Activated T-helper 1 cell treated with anti-CD3 and anti-CD28 coated beads, Interleukin-12 subunit alpha, Interleukin-12 subunit beta, Interleukin-2, Interleukin-4 antibody, amounts not matched to agents 30 ng/mL and 10 ng/mL and 1 ng/mL, durations not matched to agents 14 hours and 24 hours and 36 hours (primary cell): ENCODE measurements at places on chromosomes 5 and 9.

GRCh38 chr5:1161833-1162229 is 39.6 kb upstream of the SLC6A19 start:
- H3K4me1 ChIP-seq = no peaks in the 10 kb centered on the region
- H3K27ac ChIP-seq = no peak overlapping the region
- H3K27me3 ChIP-seq = peaks cover 17% of the 10 kb centered on the region
- H3K4me3 ChIP-seq = no peak overlapping the region
- no peak for DNase-seq
- H3K36me3 ChIP-seq = peaks cover 2% of the 10 kb centered on the region

- DNase-seq = no peak
- H3K27me3 ChIP-seq = peaks cover 5% of the 10 kb centered on the region
- no peaks in the 10 kb centered on the region for H3K36me3 ChIP-seq
- H3K4me3 ChIP-seq = no peak overlapping the region
- no peaks in the 10 kb centered on the region for H3K4me1 ChIP-seq
Measured at GRCh38 chr5:59845730-59846129, 47.8 kb downstream of the PDE4D start.

GRCh38 chr9:100355561-100355960 is 2.8 kb upstream of the TEX10 start:
- peaks cover 37% of the 10 kb centered on the region for H3K4me1 ChIP-seq
- H3K27ac ChIP-seq = no peak overlapping the region
- no peak overlapping the region for H3K4me3 ChIP-seq
- H3K36me3 ChIP-seq = peaks cover 16% of the 10 kb centered on the region
- no peak for DNase-seq
- no peaks in the 10 kb centered on the region for H3K27me3 ChIP-seq

DNA sequence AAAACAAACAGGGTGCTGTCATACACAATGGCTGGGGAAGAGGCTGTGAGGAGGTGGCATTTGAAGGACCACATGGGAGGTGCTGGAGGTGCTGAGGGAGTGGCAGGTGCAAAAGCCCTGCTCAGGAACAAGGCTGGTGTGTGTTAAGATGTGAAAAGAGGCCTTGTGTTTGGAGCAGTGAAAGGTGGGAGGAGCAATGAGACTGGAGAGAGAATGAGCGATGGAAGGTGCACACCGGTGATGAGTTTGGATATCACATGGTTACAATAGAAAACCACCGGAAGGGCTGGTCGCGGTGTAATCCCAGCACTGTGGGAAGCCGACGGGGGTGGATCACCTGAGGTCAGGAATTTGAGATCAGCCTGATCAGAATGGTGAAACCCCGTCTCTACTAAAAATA is 9.2 kb upstream of the FIBCD1 start:
- no peaks in the 10 kb centered on the region for H3K36me3 ChIP-seq
- H3K27ac ChIP-seq = no peak overlapping the region
- H3K4me3 ChIP-seq = no peak overlapping the region

DNA sequence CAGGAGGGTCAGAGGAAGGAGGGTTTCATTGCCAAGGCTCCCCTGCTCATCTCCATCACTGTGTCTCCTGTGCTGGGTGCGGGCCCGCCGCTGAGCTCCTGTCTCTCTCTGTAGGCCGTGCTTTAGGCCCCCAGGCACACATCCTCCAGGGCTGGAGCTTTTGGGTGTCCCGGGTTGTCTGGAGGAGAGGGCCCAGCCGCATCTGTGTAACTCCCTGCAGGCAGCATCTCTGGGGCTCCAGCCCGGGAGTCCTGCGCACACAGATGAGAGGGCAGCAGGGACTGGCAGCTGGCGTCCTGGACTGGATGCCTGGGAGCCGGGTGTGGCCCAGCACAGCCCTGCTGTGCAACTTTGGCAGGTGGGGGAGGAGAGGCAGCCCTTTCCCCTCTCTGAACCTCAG is 40.2 kb downstream of the LRSAM1 start:
- H3K4me3 ChIP-seq = no peak overlapping the region
- H3K27me3 ChIP-seq = no peaks in the 10 kb centered on the region
- peaks cover 12% of the 10 kb centered on the region for H3K36me3 ChIP-seq
- no peak overlapping the region for H3K27ac ChIP-seq

GRCh38 chr5:115184770-115185169 is 15.1 kb upstream of the TRIM36 start:
- no peak overlapping the region for H3K4me3 ChIP-seq
- no peak overlapping the region for H3K27ac ChIP-seq
- H3K4me1 ChIP-seq = peaks cover 8% of the 10 kb centered on the region
- H3K36me3 ChIP-seq = no peaks in the 10 kb centered on the region
- DNase-seq = no peak

GRCh38 chr9:99606296-99606695 is 215.4 kb upstream of the NR4A3 start:
- no peaks in the 10 kb centered on the region for H3K36me3 ChIP-seq
- H3K27me3 ChIP-seq = peaks cover 11% of the 10 kb centered on the region
- no peak for DNase-seq
- no peak overlapping the region for H3K4me3 ChIP-seq
- no peak overlapping the region for H3K27ac ChIP-seq
- no peaks in the 10 kb centered on the region for H3K4me1 ChIP-seq

DNA sequence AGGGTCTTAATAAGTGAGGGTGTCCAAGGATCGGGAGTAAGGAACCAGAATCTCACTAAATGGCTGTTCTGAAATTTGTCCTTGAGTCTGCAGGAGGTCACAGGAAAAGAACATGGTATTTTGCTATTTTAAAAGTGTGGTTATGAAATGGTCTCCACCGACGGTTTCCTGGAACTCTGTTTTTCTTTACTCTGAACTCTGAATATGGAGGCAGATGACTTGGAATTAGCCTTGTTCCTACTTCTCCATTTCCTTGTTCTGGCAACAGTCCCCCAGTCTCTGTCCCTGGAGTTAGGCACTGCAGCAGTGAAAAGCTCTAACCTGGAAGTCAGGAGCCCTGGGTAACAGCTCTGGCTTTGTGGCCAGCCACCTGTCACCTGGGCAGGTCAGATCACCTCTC is 46.6 kb upstream of the C5orf58 start:
- no peak for DNase-seq
- H3K4me1 ChIP-seq = no peaks in the 10 kb centered on the region
- H3K4me3 ChIP-seq = no peak overlapping the region
- peaks cover 14% of the 10 kb centered on the region for H3K27me3 ChIP-seq
- H3K36me3 ChIP-seq = no peaks in the 10 kb centered on the region

GRCh38 chr9:19149230-19149629 is 21.9 kb upstream of the PLIN2 start:
- H3K36me3 ChIP-seq = no peaks in the 10 kb centered on the region
- no peak for DNase-seq

- DNase-seq = no peak
- peaks cover 6% of the 10 kb centered on the region for H3K27me3 ChIP-seq
- no peaks in the 10 kb centered on the region for H3K4me1 ChIP-seq
- no peak overlapping the region for H3K4me3 ChIP-seq
- H3K27ac ChIP-seq = no peak overlapping the region
- peaks cover 7% of the 10 kb centered on the region for H3K36me3 ChIP-seq
Measured at GRCh38 chr9:109383356-109383755, 62.5 kb upstream of the EPB41L4B start.

GRCh38 chr9:12818431-12819000 is 43.7 kb downstream of the LURAP1L start:
- no peak overlapping the region for H3K4me3 ChIP-seq
- H3K27ac ChIP-seq = no peak overlapping the region
- H3K4me1 ChIP-seq = no peaks in the 10 kb centered on the region
- no peaks in the 10 kb centered on the region for H3K27me3 ChIP-seq

DNA sequence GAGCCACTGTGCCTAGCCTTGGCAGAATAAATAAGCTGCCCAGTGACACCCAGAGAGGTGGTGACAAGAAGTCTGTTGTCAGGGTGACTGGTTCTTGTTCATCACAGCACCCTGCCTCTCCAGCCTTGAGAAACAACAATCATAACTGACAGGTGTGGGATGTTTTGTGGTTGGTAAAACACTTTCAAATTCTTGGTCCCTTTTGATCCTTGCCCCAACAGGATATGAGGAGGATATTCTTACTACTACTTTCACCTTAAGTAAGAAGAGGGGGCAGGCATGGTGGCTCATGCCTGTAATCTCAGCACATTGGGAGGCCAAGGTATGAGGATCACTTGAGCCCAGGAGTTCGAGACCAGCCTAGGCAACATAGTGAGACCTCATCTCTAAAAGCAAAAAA is 14.2 kb upstream of the FRRS1L start:
- H3K36me3 ChIP-seq = peaks cover 2% of the 10 kb centered on the region
- no peak overlapping the region for H3K4me3 ChIP-seq
- no peak overlapping the region for H3K27ac ChIP-seq
- peak; percentile 21 for DNase-seq
- peaks cover 34% of the 10 kb centered on the region for H3K27me3 ChIP-seq
- H3K4me1 ChIP-seq = peaks cover 7% of the 10 kb centered on the region

DNA sequence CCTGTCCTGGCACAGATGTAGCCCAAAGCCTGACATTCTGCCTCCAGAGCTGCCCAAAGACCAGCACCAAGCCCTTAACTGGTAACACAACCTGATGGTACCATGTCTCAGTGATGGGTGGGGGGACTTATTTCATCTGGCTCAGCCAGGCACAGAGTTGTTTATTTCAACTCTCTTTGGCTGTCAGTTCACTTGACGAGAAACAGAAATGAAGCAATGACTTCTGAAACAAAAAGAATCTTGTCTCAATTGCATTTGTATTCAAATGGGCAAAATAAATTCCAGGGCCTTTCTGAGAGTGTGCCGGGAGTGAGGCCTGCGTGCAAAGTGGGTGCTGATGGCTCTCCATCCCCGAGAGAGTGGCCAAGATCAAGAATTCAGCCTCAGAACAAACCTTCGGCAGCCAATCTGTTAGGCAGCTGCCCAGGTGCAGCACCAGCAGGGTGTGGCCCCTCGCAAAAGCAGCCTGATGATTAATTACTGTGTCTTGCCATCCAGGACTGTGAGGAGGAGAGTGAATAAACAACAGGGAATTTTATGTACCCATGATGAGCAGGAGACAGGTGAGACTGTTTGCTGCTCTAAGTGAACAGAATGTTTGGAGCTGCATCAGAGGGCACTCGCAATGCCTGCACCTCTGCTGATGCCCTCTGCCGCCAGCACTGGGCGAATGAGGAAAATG is 238.0 kb downstream of the HSPA4 start:
- H3K4me3 ChIP-seq = no peak overlapping the region
- H3K4me1 ChIP-seq = no peaks in the 10 kb centered on the region
- no peak for DNase-seq

GRCh38 chr5:83048277-83048676 is 28.9 kb downstream of the TMEM167A start:
- H3K27ac ChIP-seq = no peak overlapping the region
- H3K27me3 ChIP-seq = no peaks in the 10 kb centered on the region
- H3K4me3 ChIP-seq = no peak overlapping the region
- DNase-seq = no peak

GRCh38 chr9:129983891-129984290 is 59.1 kb downstream of the FNBP1 start:
- H3K27me3 ChIP-seq = no peaks in the 10 kb centered on the region
- H3K4me1 ChIP-seq = peaks cover 39% of the 10 kb centered on the region
- no peak for DNase-seq
- no peak overlapping the region for H3K27ac ChIP-seq
- no peak overlapping the region for H3K4me3 ChIP-seq

- H3K36me3 ChIP-seq = no peaks in the 10 kb centered on the region
- no peaks in the 10 kb centered on the region for H3K4me1 ChIP-seq
- no peak for DNase-seq
- no peak overlapping the region for H3K27ac ChIP-seq
- no peak overlapping the region for H3K4me3 ChIP-seq
Measured at GRCh38 chr5:84344788-84345187, 39.9 kb downstream of the EDIL3 start.

DNA sequence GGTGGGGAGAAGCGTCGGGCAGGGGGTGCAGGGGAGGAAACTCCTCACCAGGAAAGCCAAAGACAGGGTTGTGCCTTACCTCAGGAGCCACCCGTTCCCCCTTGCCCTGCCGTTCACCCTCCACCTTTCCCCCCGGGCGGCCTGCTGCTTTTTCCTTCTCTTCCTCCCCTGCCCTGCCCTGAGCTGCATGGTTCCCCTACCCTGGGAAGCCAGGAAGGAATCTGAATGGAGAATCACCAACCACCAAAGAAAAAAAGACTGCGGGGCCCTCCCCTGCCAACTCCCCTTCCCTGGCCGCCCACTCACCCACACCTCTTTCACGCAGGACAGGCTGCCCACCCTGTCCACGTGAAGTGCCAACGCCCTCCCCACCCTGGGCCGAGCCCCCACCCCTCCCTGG is 820 bp upstream of the NFX1 start:
- H3K36me3 ChIP-seq = peaks cover 23% of the 10 kb centered on the region
- H3K4me3 ChIP-seq = peak overlapping the region; percentile 93
- peak overlapping the region; percentile 100 for H3K27ac ChIP-seq
- H3K27me3 ChIP-seq = no peaks in the 10 kb centered on the region
- H3K4me1 ChIP-seq = peaks cover 46% of the 10 kb centered on the region
- no peak for DNase-seq

- H3K27ac ChIP-seq = peak overlapping the region; percentile 85
- H3K27me3 ChIP-seq = no peaks in the 10 kb centered on the region
- H3K36me3 ChIP-seq = peaks cover 7% of the 10 kb centered on the region
- no peak overlapping the region for H3K4me3 ChIP-seq
- DNase-seq = no peak
- peaks cover 81% of the 10 kb centered on the region for H3K4me1 ChIP-seq
Measured at GRCh38 chr5:132475987-132476875, 14.3 kb downstream of the IRF1 start.

- H3K4me3 ChIP-seq = no peak overlapping the region
- DNase-seq = no peak
- H3K27ac ChIP-seq = no peak overlapping the region
Measured at GRCh38 chr5:179497636-179498340, 52.6 kb upstream of the RUFY1 start.

DNA sequence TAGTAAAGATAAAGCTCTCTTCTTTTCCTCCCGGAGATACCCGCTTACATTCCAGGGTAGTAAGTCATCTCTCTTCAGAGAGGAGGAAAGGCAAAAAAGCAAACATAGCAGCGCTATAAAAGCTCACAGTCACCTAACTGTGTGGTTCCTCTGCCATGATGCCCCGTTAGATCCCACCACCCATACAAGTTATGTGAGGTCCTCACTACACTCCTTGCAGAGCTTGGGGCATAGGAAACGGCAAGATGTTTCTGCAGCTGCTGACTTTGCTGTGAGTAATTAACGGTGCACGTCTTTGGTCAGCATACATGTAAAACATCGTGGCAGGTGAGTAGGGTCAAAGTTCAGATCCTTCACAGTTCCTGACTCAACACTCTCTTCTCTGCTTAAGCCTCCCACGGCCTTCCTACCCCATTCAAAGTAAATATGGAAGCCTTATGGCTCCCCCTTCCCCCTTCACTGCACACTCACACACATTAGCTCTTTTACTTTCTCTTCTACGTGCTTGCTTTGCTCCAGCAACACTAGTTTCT is 218.9 kb downstream of the DIRAS2 start:
- no peaks in the 10 kb centered on the region for H3K36me3 ChIP-seq
- peaks cover 5% of the 10 kb centered on the region for H3K4me1 ChIP-seq
- peaks cover 2% of the 10 kb centered on the region for H3K27me3 ChIP-seq
- H3K4me3 ChIP-seq = no peak overlapping the region

- H3K27me3 ChIP-seq = no peaks in the 10 kb centered on the region
- no peak for DNase-seq
- H3K4me1 ChIP-seq = no peaks in the 10 kb centered on the region
- H3K27ac ChIP-seq = no peak overlapping the region
- H3K4me3 ChIP-seq = no peak overlapping the region
Measured at GRCh38 chr5:167064198-167064776, 1227.2 kb upstream of the WWC1 start.
